ENCODE measurements at places on chromosomes 13 and 19. TPM values are rescaled to one million over a fixed set of nuclear protein-coding genes. Genes with fewer than 3 reads are reported as not detected.

The BRCA2 gene
- total RNA-seq: 0.87 TPM

The CPT1C gene
- total RNA-seq: 2.9 TPM

The NAA16 gene
- total RNA-seq: 7.4 TPM

The WDR88 gene
- total RNA-seq: not detected

The TRPC4 gene
- total RNA-seq: 2.6 TPM

The PVR gene
- total RNA-seq: 38.0 TPM

The ATP5F1D gene
- 656 TPM for total RNA-seq

The INSR gene
- 73.5 TPM for total RNA-seq

The OR4F17 gene
- not detected for total RNA-seq

The SPACA7 gene
- total RNA-seq: not detected

The RASIP1 gene
- total RNA-seq: 15.3 TPM

The FBXW9 gene
- total RNA-seq: 1.7 TPM

The ALKBH7 gene
- 134 TPM for total RNA-seq

The NXNL1 gene
- not detected for total RNA-seq

The NLRP5 gene
- not detected for total RNA-seq

The CPB2 gene
- not detected for total RNA-seq

The ZNF556 gene
- total RNA-seq: not detected

The CD209 gene
- total RNA-seq: 15.6 TPM

The MIA gene
- total RNA-seq: not detected
